ENCODE measurements at places on chromosomes 13 and 19. TPM values are rescaled to one million over a fixed set of nuclear protein-coding genes. Genes with fewer than 3 reads are reported as not detected.

SEMA6B gene
- 6.9 TPM for polyA plus RNA-seq

DNA sequence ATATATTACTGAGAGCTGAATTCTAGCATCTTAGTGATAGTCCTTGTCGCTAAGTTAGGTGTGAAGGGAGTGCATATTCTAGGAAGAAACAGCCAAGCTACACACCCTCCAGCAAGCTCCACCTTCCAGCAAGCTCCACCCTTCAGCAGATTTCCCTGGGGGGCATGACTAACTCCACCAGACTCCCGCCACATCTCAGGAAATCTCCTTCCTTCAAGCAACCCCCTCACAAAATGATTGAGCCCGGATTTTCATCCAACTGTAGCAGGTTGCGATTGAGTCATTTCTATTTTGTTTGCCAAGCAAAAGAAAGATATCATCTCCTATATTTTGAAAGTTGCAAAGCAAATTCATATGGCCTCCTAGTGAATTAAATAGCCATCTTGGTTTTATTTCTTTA, 162.1 kb upstream of the TMTC4 start:
- H3K27me3 ChIP-seq: no peaks in the 10 kb centered on the region
- no peaks in the 10 kb centered on the region for H3K4me1 ChIP-seq
- H3K27ac ChIP-seq: no peak overlapping the region
- H3K4me3 ChIP-seq: no peak overlapping the region

- H3K36me3 ChIP-seq: no peaks in the 10 kb centered on the region
- no peaks in the 10 kb centered on the region for H3K4me1 ChIP-seq
- no peak overlapping the region for H3K27ac ChIP-seq
- no peak overlapping the region for H3K4me3 ChIP-seq
- no peaks in the 10 kb centered on the region for H3K27me3 ChIP-seq
These were observed 97.1 kb downstream of the MBNL2 start for GRCh38 chr13:97319113-97319720.

GRCh38 chr19:11092181-11092538, 2.9 kb downstream of the LDLR start:
- no peaks in the 10 kb centered on the region for H3K27me3 ChIP-seq
- H3K4me3 ChIP-seq: peak overlapping the region; percentile 99
- peaks cover 52% of the 10 kb centered on the region for H3K36me3 ChIP-seq
- H3K27ac ChIP-seq: peak overlapping the region; percentile 98

DLL3 gene
- polyA plus RNA-seq: 9.8 TPM

- H3K4me1 ChIP-seq: no peaks in the 10 kb centered on the region
- no peaks in the 10 kb centered on the region for H3K27me3 ChIP-seq
- no peak overlapping the region for H3K4me3 ChIP-seq
These were observed 74.3 kb downstream of the GPR12 start for GRCh38 chr13:26686285-26686684.

- H3K27me3 ChIP-seq: no peaks in the 10 kb centered on the region
- H3K36me3 ChIP-seq: no peaks in the 10 kb centered on the region
- no peak overlapping the region for H3K4me3 ChIP-seq
- H3K4me1 ChIP-seq: peaks cover 14% of the 10 kb centered on the region
- DNase-seq: no peak
These were observed 613.8 kb downstream of the EFNB2 start for GRCh38 chr13:105921711-105922110.

GRCh38 chr19:24078680-24079079, 8.3 kb upstream of the ZNF254 start:
- peak overlapping the region; percentile 20 for H3K4me3 ChIP-seq
- H3K36me3 ChIP-seq: peaks cover 12% of the 10 kb centered on the region
- peaks cover 47% of the 10 kb centered on the region for H3K4me1 ChIP-seq
- peak; percentile 80 for DNase-seq
- H3K27me3 ChIP-seq: no peaks in the 10 kb centered on the region

CLDN10 gene
- polyA plus RNA-seq: 69.1 TPM

NMRK2 gene
- polyA plus RNA-seq: 69.3 TPM

GRCh38 chr19:29596080-29596727, 9.9 kb upstream of the POP4 start:
- DNase-seq: no peak
- no peaks in the 10 kb centered on the region for H3K36me3 ChIP-seq
- H3K27ac ChIP-seq: no peak overlapping the region
- H3K4me3 ChIP-seq: no peak overlapping the region
- H3K4me1 ChIP-seq: peaks cover 23% of the 10 kb centered on the region
- H3K27me3 ChIP-seq: no peaks in the 10 kb centered on the region

GRCh38 chr19:17227798-17228367, 1.9 kb downstream of the OCEL1 start:
- H3K27me3 ChIP-seq: no peaks in the 10 kb centered on the region
- no peak overlapping the region for H3K27ac ChIP-seq

DNA sequence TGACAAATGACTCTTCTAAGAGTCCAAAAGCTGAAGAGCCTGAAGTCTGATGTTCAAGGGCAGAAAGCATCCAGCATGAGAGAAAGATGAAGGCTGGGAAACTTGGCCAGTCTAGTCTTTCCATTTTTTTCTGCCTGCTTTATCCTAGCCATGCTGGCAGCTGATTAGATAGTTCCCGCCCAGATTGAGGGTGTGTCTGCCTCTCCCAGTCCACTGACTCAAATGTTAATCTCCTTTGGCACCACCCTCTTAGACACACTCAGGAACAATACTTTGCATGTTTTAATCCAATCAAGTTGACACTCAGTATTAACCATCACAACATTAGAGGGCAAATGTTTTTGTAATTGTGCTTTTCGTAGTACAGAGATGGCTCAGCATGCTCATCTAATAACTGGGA, 267.5 kb upstream of the KLHL1 start:
- no peaks in the 10 kb centered on the region for H3K27me3 ChIP-seq
- no peaks in the 10 kb centered on the region for H3K36me3 ChIP-seq
- DNase-seq: peak; percentile 14
- no peak overlapping the region for H3K27ac ChIP-seq
- H3K4me3 ChIP-seq: no peak overlapping the region

RAB3A gene
- polyA plus RNA-seq: 20.3 TPM

- no peaks in the 10 kb centered on the region for H3K27me3 ChIP-seq
- DNase-seq: no peak
- no peak overlapping the region for H3K4me3 ChIP-seq
- H3K4me1 ChIP-seq: no peaks in the 10 kb centered on the region
- no peaks in the 10 kb centered on the region for H3K36me3 ChIP-seq
- H3K27ac ChIP-seq: no peak overlapping the region
These were observed 89.6 kb upstream of the TNFSF11 start for GRCh38 chr13:42484386-42484785.

KATNAL1 gene
- 6.1 TPM for polyA plus RNA-seq

CCNA1 gene
- 3.8 TPM for polyA plus RNA-seq

GRCh38 chr13:50679321-50679720, 164.2 kb downstream of the DLEU7 start:
- H3K36me3 ChIP-seq: no peaks in the 10 kb centered on the region
- H3K27ac ChIP-seq: no peak overlapping the region
- no peak overlapping the region for H3K4me3 ChIP-seq
- H3K27me3 ChIP-seq: no peaks in the 10 kb centered on the region

DNA sequence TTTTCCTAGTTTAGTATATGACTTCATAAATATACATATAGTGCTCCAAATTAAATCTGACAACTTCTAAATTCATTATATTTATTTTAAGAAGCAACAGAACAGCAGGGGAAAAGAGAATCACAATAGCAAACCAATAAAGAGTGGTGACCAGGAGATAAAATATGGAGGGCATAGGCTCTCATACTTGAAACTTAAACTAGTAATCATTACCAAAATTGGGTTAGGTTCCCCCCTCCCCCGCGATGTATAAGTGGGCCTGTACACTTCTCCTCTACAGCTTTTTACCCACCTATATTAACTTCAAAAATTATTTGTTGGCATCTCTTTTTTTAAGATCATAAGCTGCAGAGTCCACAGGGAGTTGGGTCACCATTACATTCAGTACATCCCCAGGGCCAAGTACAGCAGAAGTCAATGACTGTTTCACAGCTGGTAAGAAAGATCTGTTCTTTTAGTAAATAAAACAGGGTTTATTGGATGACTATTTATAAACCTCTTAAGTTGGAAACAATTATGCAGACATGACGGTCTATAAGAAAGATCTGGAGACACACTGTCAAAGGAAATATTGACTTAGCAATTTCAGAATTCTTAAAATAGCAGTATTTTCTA, 29.4 kb downstream of the KLF12 start:
- DNase-seq: no peak
- H3K27me3 ChIP-seq: no peaks in the 10 kb centered on the region
- no peaks in the 10 kb centered on the region for H3K36me3 ChIP-seq
- no peak overlapping the region for H3K27ac ChIP-seq
- no peak overlapping the region for H3K4me3 ChIP-seq

TMEM238 gene
- polyA plus RNA-seq: 0.55 TPM

SLC15A1 gene
- polyA plus RNA-seq: 1.3 TPM

RXFP2 gene
- polyA plus RNA-seq: not detected

ADGRE1 gene
- polyA plus RNA-seq: not detected

ZNF443 gene
- polyA plus RNA-seq: 4.3 TPM

GRCh38 chr19:4043401-4043800, 23.3 kb downstream of the ZBTB7A start:
- no peak overlapping the region for H3K4me3 ChIP-seq
- DNase-seq: no peak
- no peak overlapping the region for H3K27ac ChIP-seq
- no peaks in the 10 kb centered on the region for H3K36me3 ChIP-seq

DNA sequence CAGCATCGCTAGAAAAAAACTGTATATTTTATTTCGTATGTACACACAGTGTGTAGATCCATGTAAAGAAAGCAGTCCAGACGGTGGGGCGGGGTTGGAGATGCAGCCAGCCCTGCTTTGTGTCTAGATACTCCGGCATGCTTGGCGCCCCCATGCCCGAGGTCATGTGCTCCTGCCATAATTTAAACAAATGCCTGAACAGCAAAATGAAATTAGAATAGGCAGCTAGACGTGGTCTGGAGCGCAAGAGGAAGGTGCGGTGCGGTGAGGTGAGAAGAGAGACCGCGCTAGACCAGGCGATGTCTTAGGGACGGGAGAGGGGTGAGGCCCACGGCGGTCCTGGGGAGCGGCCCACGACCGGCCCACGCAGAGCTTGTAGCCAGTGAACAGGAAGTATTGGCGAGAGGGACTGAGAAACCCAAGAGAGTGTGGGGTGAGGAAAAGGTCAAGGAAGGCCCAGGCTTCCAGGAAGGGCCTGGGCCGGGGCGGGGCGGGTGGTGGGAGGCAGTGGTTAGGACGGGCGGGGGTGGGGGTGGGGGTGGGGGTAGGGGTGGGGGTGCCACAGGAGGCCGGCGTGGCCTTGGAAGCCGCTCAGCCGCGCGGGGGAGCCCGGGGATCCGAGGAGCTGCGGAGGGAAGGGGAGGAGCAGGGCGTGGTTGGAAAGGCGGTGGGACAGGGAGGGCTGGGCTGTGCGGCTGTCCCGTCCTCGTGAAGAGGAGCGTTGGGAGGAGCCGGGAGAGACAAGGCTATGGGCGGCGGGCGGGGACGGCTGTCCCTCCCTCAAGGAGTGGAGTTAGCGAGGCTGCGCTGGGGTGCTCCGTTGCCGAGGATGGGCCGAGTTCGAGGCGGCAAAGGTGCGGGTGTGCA, 254.7 kb upstream of the SGCG start:
- DNase-seq: peak; percentile 82

- H3K36me3 ChIP-seq: no peaks in the 10 kb centered on the region
- peak; percentile 43 for DNase-seq
- peaks cover 41% of the 10 kb centered on the region for H3K4me1 ChIP-seq
- H3K27ac ChIP-seq: peak overlapping the region; percentile 76
- no peak overlapping the region for H3K4me3 ChIP-seq
These were observed 921.8 kb downstream of the UQCRFS1 start for GRCh38 chr19:28290963-28291657.

GRCh38 chr13:72431981-72432682, 295.3 kb downstream of the MZT1 start:
- no peak overlapping the region for H3K27ac ChIP-seq
- H3K4me3 ChIP-seq: no peak overlapping the region
- H3K27me3 ChIP-seq: no peaks in the 10 kb centered on the region
- peak; percentile 43 for DNase-seq

DNA sequence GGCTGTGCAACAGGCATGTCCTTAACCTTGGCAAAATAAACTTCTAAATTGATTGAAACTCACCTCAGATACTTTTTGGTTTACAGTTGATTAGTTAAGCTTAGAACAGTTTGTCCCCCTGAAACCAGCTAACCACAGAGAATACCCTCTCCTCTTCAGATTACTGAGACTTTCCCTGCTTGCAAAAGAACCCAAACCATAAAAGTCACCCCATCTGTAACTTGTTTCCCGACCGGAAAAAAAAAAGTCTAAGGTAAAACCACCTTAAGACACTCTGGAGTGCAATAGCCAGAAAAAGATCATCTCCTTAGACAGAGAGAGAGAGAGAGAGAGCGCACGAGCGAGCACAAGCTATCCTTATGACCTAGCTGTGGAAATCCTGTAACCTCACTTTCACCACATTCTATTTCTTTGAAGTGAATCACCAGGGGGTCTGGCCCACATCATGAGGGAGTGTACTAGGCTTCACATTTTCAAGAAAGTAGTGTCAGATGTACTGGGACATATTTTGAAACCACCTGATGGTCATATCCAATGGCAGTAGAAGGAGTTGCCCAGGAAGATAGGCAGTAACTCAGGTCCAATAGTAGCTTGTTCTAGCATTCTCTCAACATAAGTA, 11.1 kb upstream of the GTF2F2 start:
- no peaks in the 10 kb centered on the region for H3K36me3 ChIP-seq
- no peaks in the 10 kb centered on the region for H3K27me3 ChIP-seq
- DNase-seq: no peak
- peak overlapping the region; percentile 42 for H3K4me3 ChIP-seq
- H3K27ac ChIP-seq: peak overlapping the region; percentile 28
- H3K4me1 ChIP-seq: peaks cover 20% of the 10 kb centered on the region

TSKS gene
- 0.82 TPM for polyA plus RNA-seq

- no peak overlapping the region for H3K27ac ChIP-seq
- DNase-seq: no peak
- no peaks in the 10 kb centered on the region for H3K36me3 ChIP-seq
- no peaks in the 10 kb centered on the region for H3K27me3 ChIP-seq
These were observed 614.4 kb downstream of the LIG4 start for GRCh38 chr13:107600971-107601370.

- peaks cover 31% of the 10 kb centered on the region for H3K4me1 ChIP-seq
- DNase-seq: peak; percentile 73
- H3K27ac ChIP-seq: peak overlapping the region; percentile 48
These were observed 2700.2 kb downstream of the PCDH9 start for GRCh38 chr13:64529874-64530485.

DNA sequence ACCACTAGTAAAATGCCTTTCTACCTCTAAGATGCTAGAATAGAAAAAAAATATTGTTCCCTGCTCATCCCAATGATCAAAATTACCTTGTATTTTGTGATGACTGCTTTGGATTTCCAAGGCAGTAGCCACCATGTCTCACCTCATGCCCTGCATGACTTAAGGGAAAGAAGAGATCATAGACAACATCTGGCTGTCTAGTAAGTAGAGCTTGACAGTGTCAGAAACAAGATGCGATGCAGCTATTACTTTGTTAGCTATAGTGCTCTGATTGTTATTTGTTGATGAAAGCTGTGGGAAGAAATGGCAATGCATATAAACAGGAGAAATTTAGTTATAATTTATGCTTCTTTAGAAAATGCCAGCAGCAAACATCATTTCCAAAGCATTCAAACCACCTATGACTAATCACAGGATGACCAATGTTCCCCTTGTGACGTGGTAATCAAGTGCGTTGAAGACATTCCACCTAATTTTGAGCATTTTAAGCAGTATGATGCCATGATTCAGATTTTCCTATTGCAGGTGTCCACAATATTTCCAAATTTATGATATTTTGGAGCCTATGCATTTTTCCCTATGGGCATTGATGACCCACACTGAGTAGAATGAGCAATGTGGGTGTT, 308.3 kb downstream of the KCNRG start:
- no peak overlapping the region for H3K27ac ChIP-seq
- DNase-seq: no peak
- no peaks in the 10 kb centered on the region for H3K4me1 ChIP-seq
- H3K27me3 ChIP-seq: no peaks in the 10 kb centered on the region
- no peaks in the 10 kb centered on the region for H3K36me3 ChIP-seq

Measured in GM23338 (cell line).